ENCODE measurements at places on chromosomes 2 and 18. TPM values are rescaled to one million over a fixed set of nuclear protein-coding genes. Genes with fewer than 3 reads are reported as not detected.

DNA sequence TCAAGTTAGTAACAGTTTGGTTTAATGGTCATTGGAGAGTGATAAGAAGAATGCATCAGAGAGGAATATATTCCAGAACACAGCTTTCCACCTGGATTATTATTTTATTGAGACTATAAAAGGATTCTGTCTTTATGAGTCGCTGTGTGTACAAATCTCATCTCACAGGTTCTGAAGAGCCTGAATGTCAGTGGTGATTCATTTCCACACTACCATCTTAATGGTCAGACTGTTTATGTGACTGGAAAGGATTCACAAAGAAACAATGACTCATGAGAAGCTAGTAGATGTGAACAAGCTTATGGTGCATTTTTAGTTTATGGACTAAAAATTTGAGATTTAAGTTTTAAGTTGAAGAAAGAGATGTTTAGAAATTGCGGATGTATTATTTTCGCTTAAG, 685.4 kb upstream of the NRXN1 start:
- no peak for DNase-seq

DNA sequence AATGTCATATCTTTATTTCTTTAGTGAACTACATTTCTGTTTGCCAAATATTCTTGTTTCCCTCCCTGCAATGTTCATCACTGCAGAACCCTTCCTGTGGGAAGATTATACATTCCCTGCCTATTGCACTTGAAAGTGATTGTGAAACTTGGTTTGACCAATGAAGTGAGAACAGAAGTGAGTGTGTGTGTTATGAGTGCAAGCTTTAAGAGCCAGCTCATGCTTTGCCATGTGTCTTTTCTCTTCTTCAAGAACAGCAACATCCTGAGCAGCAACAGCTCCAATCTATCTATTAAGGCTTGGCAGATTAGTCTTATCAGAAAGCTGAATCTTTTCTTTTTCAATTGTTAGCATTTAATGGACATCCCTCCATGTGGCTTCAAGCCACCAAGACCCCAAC, 42.0 kb upstream of the UBE2E3 start:
- DNase-seq = no peak

DNA sequence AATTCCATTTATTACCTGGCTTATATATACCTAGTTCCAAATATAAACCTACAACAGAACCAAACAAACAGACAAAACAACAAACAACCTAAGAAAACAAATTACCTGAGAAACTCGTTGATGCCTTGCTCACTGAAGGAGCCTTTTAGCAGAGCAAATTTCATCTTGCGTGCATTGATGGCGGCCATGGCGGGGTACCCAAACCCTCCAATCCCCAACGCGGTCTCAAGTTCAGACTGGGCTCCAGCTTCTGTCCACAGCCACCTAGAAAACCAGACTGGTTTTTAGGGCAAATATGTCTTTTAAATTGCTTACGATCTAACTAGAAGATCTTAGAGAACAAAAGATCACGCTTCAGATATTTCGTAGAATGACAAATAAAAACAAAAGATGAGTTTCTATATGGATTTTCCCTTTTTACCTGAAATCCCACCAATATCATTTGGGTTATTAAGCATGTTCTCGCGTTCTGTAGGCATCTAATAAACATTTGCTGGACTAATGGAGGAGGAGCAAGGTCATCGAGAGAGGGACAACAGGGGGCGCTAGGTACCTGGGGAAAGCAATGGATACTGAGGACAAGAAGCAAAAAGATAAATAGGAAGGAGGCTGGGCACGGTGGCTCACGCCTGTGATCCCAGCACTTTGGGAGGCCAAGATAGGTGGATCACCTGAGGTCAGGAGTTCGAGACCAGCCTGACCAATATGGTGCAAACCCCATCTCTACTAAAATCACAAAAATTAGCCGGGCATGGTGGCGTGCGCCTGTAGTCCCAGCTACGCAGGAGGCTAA, 25.2 kb downstream of the PDIA6 start:
- no peak for DNase-seq

DNA sequence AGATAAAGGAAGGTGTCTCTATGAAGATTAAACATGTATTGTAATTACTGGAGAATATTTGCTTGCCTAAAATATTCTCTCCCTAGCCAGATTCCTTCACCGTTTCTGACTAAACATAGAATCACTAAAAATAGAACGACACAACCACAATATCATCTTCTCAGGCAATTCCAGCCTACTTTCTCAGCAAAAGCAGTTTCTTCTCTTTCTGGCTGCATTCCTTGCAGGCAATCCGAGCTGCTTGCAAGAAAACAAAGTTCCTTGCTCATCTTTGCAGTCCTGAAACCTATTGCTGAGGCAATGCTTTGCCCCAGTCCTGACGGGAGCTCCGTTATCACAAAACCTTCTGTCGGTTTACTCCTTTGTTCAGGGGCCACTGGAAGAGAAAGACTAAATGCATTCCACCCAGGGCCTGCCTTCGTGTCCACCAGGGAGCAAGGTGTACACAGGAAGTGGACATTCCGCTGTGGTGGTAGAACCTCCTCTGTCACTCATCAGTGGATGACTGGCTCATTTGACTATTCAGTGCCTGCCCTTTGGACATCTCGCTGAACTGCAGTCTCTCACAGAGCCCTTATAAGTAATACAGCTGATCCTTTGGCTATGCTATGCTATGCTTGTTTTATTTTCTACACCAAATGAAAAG, 239.2 kb upstream of the DOK6 start:
- DNase-seq = no peak

DNA sequence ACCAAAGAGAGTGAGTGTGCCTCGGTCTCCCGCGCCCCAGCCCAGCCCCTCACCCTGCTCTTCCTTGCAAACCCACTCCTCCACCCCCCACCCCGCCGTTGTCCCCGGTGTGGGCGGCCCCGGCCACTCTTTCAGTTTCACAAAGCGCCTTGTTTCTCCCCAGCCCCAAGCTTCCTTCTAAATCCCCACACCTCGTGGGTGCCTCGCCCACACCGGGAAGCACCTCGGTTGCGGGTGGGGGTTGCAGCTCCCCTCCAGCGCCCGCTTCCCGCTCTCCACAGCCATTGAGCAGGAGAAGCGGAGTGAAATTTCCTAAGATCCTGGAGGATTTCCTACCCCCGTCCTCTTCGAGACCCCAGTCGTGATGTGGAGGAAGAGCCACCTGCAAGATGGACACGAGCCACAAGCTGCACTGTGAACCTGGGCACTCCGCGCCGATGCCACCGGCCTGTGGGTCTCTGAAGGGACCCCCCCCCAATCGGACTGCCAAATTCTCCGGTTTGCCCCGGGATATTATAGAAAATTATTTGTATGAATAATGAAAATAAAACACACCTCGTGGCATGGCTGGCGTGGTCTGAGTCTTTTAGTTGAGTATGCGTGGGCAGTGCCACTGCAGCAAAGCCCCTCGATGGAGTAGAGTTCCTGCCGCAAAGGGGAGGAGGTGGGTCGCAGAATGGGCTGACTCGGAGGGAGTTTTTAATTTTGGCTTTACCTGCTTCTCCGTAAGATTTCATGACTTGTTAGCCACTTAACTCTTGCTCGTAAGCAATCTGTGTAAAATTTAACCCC, 848 bp downstream of the TMSB10 start:
- no peak for DNase-seq

Gene HOXD3
- not detected for total RNA-seq

Gene MFSD6
- 6.3 TPM for total RNA-seq

Gene KDSR
- 43.5 TPM for total RNA-seq

Gene DUSP28
- total RNA-seq = 2.1 TPM

Gene HOXD4
- total RNA-seq = not detected

Gene PFN4
- total RNA-seq = not detected

Gene POU3F3
- 0.09 TPM for total RNA-seq

Gene CD8A
- 0.39 TPM for total RNA-seq

Gene GRB14
- total RNA-seq = 11.6 TPM

Gene SIX2
- 1.0 TPM for total RNA-seq

Gene ESPNL
- total RNA-seq = 1.3 TPM

All from H1 (cell line).